DMS79 treated with DMSO at 0.1 percent for 48 hours (cell line): ENCODE measurements at places on chromosomes 1 and 21.

DNA sequence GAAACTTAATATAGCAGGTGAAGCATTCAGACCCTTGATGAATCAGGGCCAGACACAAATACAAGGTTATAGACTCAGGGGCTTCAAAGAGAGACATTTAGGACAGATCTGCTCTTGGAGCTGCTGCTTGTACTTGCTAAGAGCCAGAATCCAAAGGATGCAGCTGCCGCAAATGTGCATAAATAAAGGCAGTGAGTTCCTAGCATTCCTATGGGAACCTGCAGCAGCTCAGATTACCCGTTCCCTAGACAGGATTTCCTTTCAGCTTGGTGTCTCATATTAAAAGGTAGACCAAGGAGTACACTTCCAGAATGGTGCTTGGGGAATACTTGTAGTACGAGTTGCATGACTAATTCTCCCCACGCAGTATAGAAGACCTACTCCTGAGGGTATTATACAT lies 9.7 kb upstream of the LRRC53 start:
- DNase-seq: no peak

GRCh38 chr1:240245629-240246020 lies 153.9 kb downstream of the FMN2 start:
- DNase-seq: no peak

- no peak for DNase-seq
Observed at GRCh38 chr1:106717591-106717990, 338.9 kb upstream of the PRMT6 start.

- DNase-seq: peak; percentile 48
Observed at GRCh38 chr1:205582471-205583291, 49.1 kb downstream of the ELK4 start.

DNA sequence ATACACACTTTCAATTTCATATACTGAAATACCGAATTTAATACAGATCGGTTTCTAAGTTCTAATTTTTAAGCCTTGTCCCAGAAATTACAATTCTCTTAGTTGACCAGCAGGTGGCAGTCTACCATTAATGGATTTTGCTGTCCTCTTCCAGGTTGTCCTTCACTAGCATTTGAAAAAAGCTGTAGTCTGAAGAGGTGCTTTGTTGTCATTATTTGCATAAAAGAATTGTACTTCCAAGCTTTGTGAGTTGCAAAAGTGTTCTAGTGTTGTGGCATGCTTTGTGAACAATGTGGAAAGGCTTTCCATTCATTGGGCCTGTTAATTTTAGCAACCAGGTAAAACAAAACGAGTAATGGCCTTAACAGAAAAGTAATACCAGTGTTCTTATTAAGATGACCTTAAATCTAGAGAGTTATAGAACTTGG lies 193.6 kb downstream of the RPS6KC1 start:
- peak; percentile 32 for DNase-seq

DNA sequence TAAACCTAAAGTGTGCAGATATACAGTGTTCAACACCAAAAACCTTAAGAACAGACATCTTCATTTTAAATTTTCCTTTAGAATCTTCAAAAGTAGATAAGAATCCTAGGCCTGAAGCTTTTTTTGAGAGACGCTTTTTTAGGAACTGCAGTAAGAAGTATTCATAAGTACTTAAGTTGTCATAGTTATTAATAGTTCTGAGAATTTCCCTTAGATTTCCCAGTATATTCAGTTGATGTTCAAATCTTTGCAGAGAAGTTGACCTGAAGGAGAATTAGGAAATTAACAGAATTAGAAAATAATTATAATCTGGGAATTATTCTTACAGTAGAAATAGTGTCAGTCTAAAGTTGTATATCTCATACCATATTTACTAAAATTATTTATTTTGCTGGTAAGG lies 150.3 kb downstream of the NCAM2 start:
- DNase-seq: no peak

DNA sequence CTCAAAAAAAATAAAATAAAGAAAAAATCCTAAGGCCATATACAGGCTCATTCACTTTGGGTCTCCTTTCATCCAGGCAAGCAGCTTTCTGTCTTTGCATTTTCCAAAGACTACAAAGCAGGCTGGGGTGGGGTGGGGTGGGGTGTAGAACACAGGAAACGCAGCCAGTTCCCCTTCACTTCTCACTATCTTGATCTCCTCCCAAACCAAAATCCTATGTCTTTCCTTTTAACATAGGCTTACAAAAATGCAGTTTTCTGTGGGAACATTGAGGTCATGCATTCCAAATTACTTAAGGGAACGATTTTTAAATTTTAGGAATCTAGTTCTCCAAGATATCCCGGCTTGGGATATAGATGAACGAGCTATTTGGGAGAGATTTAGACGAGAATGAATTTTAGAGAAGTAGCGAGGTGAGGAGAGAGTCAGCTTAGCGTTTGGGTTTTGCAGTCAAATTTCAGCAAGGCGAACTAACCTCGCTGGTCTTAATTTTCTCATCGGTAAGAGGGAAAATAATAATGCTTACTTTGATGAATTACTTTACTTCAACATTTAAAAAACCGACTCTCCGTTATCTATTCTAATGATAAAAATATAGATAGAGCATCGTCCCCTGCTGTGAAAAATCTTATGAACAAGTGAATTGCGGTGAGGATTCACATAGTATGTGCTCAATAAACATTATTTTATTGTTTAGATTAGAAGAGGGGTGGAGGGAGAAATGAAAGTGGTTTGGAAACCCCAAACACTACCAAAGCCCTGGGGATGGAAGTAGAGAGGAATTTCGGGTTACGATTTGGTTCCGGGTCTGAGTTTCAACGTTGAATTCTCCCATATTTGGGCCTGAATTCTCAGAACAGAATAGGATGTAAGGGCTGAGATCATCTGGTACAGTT lies 735 bp upstream of the STX12 start:
- no peak for DNase-seq

GRCh38 chr1:217944550-217944949 lies 313.4 kb downstream of the SPATA17 start:
- DNase-seq: no peak

DNA sequence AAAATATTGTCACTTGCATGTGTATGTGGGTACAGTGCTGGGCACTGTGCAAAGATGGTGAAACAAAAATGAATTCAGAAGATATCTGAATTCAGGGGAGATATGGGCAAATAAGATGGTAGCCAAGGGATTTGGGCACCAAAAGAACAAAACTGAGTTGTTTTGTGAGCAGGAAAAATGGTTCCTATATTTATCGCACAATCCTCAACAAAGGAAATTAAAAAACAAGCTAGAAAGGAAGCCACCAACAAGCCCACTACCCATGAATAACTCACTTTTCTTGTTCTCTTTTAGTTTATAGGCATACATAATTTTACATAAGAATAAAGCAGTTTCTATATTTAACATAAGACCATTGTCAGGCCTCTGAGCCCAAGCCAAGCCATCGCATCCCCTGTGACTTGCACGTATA lies 40.7 kb upstream of the VASH2 start:
- DNase-seq: no peak

- DNase-seq: no peak
Observed at GRCh38 chr1:178169649-178170048, 75.7 kb downstream of the RASAL2 start.
